ENCODE measurements at places on chromosomes 4 and X. TPM values are rescaled to one million over a fixed set of nuclear protein-coding genes. Genes with fewer than 3 reads are reported as not detected.

- DNase-seq: peak; percentile 79
Measured at GRCh38 chrX:149631234-149632165, at the start of gene TMEM185A. TMEM185A (minus strand) TSS chrX:149631792; CDS start chrX:149631580, 212 bp downstream.

DNA sequence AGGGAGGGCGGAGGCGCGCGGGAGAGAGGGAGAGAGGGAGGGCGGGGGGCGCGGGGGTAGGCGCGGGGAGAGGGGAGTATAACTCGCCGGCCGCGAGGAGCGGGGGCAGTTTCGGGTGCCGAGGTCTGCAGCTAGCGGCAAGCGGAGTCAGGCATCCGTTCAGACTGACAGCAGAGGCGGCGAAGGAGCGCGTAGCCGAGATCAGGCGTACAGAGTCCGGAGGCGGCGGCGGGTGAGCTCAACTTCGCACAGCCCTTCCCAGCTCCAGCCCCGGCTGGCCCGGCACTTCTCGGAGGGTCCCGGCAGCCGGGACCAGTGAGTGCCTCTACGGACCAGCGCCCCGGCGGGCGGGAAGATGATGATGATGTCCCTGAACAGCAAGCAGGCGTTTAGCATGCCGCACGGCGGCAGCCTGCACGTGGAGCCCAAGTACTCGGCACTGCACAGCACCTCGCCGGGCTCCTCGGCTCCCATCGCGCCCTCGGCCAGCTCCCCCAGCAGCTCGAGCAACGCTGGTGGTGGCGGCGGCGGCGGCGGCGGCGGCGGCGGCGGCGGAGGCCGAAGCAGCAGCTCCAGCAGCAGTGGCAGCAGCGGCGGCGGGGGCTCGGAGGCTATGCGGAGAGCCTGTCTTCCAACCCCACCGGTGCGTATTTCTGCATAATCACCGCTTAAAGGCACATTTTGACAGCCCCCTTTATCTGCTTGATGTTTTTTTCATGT lies at the start of gene POU4F2:
Gene POU4F2, plus strand, starts transcription at position 108 of the 720 bp plus-strand sequence. Its CDS starts 248 bp downstream, at position 356.
- no peak for DNase-seq

Gene STPG2
- total RNA-seq: 0.45 TPM

Gene CT45A10
- total RNA-seq: not detected

DNA sequence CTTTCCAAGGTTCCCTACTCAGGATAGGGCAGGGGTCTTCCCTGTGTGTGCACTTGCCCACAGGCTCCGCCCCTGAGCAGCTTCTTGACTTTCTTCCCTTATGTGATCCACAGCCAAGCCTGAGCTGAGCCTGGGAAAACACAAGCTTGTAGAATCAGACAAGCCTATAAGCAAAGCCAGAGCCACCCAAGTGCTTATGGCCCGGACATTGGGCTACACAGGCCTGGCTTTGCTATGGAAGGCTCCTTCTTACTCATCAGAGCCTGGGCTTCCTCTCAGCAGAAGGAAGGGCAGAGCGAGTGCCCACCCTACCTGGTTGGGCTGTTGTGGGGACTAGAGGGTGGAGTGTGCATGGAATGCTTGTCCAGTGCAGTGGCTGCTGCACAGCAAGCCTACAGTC lies 1.3 kb upstream of the TNIP2 start:
- DNase-seq: no peak

DNA sequence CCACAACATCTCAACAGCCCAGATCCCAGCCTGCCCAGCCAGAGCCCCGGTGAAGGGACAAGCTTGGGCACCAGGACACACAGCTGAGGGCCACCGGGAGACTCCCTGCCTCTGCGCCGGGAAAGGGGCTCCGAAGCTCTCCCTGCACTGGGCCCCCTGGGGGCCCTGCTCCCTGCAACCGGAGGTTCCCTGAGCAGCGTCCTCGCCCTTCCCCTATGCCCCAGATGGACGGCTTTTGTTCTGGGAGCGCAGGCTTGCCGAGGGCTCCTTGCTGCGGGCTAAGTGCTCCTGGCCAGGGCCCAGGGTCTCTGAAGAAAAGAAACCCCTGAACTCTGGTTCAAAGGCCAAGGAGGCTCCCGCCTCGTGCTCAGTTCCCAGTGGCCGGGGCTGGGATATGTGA lies 899 bp upstream of the ZFP92 start:
- DNase-seq: no peak

GRCh38 chr4:113504422-113504821 lies 257.1 kb downstream of the CAMK2D start:
- DNase-seq: no peak

Gene SMARCA1
- 33.9 TPM for total RNA-seq

GRCh38 chr4:168516841-168517240 lies 20.0 kb downstream of the PALLD start:
- no peak for DNase-seq

DNA sequence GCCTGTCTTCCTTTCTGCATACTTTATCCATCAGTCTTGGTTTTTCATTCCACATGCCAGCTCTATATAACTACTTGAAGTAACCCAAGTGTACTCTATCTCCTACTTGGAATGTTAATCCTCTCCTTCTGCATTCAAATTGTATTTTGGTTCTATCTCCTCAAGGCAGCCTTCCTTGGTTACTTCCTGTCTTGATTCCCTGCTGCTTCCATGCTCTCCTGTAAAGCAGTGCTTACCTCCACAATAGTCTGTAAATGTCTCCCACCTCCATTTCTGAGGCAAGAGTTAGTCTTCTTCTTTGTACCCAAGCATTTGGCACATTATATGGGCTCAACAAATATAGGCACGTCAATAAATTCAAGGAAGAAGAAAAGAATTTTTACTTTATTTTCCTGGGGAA lies 298.4 kb downstream of the ARHGAP24 start:
- no peak for DNase-seq

- DNase-seq: no peak
Measured at GRCh38 chr4:145213245-145213644, 32.9 kb upstream of the OTUD4 start.

GRCh38 chr4:158930639-158930972 lies 161.8 kb downstream of the FNIP2 start:
- no peak for DNase-seq

GRCh38 chrX:29587107-29587506 lies 628.3 kb upstream of the MAGEB2 start:
- no peak for DNase-seq

GRCh38 chrX:135432881-135433521 lies 11.3 kb downstream of the SMIM10L2A start:
- no peak for DNase-seq

Gene ARX
- total RNA-seq: not detected

Gene PGAM4
- not detected for total RNA-seq

GRCh38 chrX:112851806-112852205 lies 11.2 kb upstream of the AMOT start:
- DNase-seq: no peak

- no peak for DNase-seq
Measured at GRCh38 chr4:96736352-96736889, 896.5 kb downstream of the PDHA2 start.

Gene NHSL2
- total RNA-seq: 8.4 TPM

DNA sequence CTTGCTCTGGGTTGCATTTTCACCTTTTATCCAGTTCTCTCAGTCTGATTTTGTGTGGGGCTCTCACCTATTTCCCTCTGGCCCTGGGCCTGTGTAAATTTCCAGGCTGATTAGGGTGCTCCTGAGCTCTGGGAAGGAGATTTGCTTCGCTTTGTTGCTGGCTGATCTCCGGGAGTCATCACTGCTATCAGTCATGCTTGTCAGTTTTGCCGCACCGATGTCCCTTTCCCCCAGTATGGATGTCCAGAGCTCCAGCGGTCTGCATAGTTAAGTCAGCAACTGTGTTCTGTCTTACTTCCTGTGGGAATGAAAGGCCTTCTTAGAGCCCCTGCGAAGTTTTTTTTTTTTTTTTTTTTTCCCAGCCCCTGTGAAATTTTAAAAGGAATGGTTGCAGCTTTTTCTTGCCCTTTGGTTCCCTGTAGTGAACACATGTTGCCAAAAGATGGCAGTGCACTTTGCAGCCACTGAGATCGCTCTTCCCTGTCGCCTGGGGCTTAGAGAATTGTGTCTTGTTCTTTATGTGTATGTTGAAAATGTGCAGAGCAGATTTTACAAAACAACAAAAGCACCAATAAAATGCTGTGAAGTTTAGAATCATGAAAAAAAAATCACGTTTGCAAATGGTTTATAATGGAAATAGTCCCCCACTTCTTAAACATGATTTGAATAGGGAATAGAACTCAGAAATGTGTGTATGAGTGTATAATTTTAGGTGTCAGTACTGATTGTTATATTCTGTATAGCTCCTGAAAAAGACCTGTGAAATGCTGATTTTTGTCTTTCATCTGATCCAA lies 109.1 kb upstream of the SLC4A4 start:
- DNase-seq: no peak

DNA sequence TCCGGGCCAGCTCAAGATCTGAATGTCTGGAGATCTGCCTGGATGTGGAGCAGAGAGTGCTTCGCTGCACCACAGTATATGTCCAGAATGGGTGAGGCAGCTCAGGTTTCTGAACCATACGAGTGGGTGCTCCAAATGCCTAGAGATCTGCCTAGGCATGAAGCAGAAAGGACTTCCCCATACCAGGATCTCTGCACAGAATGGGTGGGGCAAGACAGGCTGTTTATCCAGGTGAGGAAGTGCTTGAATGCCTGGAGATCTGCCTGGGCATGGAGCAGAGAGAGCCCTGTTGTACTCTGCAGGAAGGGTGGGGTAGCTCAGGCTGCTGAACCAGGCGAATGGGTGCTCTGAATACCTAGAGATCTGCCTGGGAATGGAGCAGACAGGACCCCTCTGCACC lies 45.4 kb upstream of the MAGEC2 start:
- no peak for DNase-seq

DNA sequence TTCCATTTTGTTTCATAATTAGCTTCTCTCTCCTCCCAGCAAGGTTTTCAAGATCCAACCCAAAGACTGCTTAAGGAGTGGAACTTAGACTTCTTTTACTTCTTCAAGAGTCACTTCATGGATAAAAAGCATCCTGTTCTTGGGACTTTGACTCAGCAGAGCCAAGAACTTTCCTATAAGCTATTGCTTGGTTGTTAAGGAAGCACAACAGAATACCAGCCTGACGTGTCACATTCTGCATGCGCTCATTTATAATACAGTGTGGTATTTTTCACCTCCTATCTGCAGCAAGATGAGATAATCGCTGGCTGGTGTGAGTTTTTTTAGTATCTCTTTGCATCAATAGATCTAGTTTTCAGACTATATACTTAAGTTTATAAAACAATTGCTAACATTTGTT lies 152.1 kb downstream of the PALLD start:
- no peak for DNase-seq

Gene TLR1
- 2.2 TPM for total RNA-seq

- no peak for DNase-seq
Measured at GRCh38 chrX:136094962-136095361, 52.4 kb upstream of the FHL1 start.

Gene MAGEA2B
- not detected for total RNA-seq

GRCh38 chr4:95550115-95550987 lies 1.6 kb upstream of the UNC5C start:
- DNase-seq: no peak

DNA sequence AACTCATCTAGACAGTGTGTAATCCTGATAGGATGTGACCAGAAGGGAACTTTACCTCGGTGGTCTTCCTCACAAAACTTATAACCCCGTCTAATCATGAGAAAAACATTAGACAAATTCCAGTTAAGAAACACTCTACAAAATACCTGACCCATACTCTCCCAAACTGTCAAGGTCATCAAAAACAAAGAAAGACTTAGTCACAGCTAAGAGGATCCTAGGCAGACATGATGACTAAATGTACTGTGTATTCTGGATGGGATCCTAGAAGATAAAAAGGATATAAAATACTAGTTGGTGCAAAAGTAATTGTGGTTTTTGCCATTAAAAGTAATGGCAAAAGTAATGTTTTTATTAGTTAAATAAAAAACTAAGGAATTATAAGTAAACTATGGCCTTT lies 81.6 kb downstream of the DTHD1 start:
- no peak for DNase-seq

DNA sequence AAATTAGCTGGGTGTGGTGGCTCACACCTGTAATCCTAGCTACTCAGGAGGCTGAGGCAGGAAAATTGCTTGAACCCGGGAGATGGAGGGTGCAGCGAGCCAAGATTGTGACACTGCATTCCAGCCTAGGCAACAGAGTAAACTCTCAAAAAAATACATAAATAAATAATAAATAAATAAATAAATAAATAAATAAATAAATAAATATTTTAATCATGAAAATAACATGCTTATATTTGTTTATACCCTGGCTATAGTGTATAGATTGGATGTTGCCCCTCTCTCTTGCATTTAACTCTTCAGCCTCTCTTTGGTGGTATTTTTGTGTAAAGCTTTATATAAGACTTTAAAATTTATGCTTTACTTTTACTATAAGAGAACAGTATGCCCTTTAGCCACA lies 51.8 kb downstream of the KCNIP4 start:
- DNase-seq: no peak

- no peak for DNase-seq
Measured at GRCh38 chr4:134073711-134074110, 127.9 kb downstream of the PABPC4L start.

DNA sequence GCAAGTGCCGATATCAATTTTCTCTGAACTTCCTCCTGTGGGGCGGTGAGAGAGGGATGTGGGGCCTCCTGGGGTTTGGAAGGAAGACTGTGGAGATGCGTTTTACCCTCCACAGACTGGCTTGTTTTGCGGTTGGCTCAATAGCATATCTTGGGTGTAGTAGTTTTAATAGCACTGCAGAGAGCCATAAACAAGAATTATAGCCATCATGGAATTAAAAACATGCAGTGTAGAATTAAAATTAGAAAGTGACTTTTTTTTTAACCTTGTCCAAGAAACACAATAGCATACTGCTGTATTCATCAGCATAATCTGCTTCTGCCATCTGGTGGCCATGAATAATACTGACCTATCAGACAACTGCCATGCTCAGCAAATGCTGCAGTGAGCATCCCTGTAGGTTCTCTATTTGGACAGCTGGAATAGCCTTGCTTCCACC lies 47.3 kb upstream of the SCML1 start:
- DNase-seq: peak; percentile 48

GRCh38 chr4:159185591-159186023 lies 82.7 kb downstream of the RAPGEF2 start:
- DNase-seq: no peak

Gene MSN
- 146 TPM for total RNA-seq

- DNase-seq: no peak
Measured at GRCh38 chrX:22365460-22365859, 92.7 kb downstream of the CBLL2 start.

Gene BANK1
- 0.19 TPM for total RNA-seq

DNA sequence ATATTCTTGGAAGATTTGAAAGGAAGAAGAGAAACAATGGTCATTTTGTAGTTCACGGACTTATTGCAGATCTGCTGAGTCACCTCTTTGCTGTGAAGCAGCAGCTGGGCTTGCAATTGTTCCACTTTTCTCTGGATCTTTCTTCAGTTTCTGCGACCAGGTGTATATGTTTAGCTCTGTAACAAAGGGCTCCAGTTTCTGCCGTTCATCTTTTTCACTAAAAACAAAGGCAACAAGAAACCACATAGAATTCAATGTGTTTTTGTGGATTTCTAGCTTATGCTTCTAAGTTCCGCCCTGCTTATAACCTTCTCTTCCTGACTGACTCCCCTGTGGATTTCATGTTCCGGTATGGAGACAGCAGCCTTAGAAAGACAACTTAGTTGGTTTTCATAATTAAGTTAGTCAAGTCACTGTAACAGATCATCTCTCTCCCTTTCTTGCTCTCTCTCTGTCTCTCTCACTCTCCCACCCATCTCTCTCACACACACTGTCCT lies 121.6 kb upstream of the EPHA5 start:
- DNase-seq: no peak

- DNase-seq: no peak
Measured at GRCh38 chrX:40063555-40063954, 34.2 kb downstream of the BCOR start.

All from heart right ventricle (tissue), 16 donors.